Right renal pelvis (tissue), 4 donors: ENCODE measurements at places on chromosomes 13 and 19. TPM values are rescaled to one million over a fixed set of nuclear protein-coding genes. Genes with fewer than 3 reads are reported as not detected.

Gene MIA
- 0.97 TPM for polyA plus RNA-seq

Gene WDR18
- polyA plus RNA-seq: 40.0 TPM

Gene NTN5
- 0.53 TPM for polyA plus RNA-seq

Gene TMEM150B
- 1.2 TPM for polyA plus RNA-seq

Gene PSMD8
- polyA plus RNA-seq: 166 TPM

Gene PAF1
- 67.8 TPM for polyA plus RNA-seq

Gene CALM3
- polyA plus RNA-seq: 442 TPM

Gene APC2
- polyA plus RNA-seq: 1.6 TPM

Gene CNN1
- polyA plus RNA-seq: 5.2 TPM

Gene ZAR1L
- not detected for polyA plus RNA-seq

Gene MADCAM1
- 2.8 TPM for polyA plus RNA-seq

Gene LILRA1
- polyA plus RNA-seq: 0.44 TPM

Gene FOXO1
- polyA plus RNA-seq: 16.7 TPM

Gene STOML3
- polyA plus RNA-seq: not detected

Gene KLK12
- polyA plus RNA-seq: not detected

Gene CPB2
- polyA plus RNA-seq: not detected

Gene SIGLEC14
- 0.91 TPM for polyA plus RNA-seq

Gene ZNF99
- 1.0 TPM for polyA plus RNA-seq

Gene KANK2
- 127 TPM for polyA plus RNA-seq
